ENCODE measurements at places on chromosomes 7 and 10. TPM values are rescaled to one million over a fixed set of nuclear protein-coding genes. Genes with fewer than 3 reads are reported as not detected.

Gene SPDYE5
- not detected for total RNA-seq

Gene SPRN
- not detected for total RNA-seq

Gene CRHR2
- 0.07 TPM for total RNA-seq

Gene CACNB2
- total RNA-seq = not detected

Gene CALML5
- not detected for total RNA-seq

Gene MAGI2
- total RNA-seq = 0.17 TPM

Gene LIPK
- total RNA-seq = not detected

Gene AKR1B15
- total RNA-seq = not detected

Data from activated CD4-positive, alpha-beta memory T cell treated with anti-CD3 and anti-CD28 coated beads for 36 hours (primary cell).